ENCODE measurements at places on chromosomes 7 and 10.

GRCh38 chr10:79115302-79115701 lies 46.5 kb downstream of the ZMIZ1 start:
- DNase-seq = no peak

GRCh38 chr7:151890355-151891004 lies 13.6 kb upstream of the PRKAG2 start:
- DNase-seq = peak; percentile 60

DNA sequence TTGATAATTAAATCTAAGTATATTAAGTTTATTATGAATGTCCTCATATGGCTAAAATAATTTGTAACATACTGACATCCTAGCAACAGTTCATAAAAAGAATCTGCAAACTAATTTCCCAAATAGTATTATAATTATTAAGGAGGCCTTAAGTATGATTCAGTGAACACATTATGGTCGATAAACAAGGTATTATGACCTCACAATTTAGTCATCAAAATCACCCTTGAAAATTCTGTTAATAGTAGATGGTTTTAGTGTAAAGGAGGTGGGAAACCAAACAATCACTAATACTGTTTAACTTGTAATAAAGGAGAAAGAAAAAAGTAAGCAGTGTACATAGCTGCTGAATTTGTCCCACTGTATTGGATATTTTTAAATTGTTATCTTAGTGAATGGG lies 2.1 kb downstream of the ETV1 start:
- no peak for DNase-seq

DNA sequence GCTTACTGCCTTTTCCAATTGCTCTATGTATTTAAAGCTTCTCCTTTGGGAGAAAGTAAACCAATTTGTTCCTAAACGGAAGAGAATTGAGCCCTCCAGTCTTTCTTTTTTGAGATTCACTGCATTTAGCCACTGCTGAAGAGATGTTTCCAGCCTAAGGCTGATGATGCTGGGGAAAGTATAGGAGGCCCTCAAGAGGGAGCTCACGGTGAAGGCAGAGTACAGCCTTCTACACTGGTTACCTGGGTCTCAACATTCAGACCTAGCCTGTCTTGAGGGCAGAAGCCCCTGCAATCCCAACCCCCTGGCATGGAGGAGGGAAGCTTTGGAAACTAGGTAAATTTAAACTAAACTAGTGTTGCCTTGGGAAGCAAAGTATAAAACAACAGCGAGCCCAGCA lies 316.7 kb upstream of the TPK1 start:
- DNase-seq = no peak

DNA sequence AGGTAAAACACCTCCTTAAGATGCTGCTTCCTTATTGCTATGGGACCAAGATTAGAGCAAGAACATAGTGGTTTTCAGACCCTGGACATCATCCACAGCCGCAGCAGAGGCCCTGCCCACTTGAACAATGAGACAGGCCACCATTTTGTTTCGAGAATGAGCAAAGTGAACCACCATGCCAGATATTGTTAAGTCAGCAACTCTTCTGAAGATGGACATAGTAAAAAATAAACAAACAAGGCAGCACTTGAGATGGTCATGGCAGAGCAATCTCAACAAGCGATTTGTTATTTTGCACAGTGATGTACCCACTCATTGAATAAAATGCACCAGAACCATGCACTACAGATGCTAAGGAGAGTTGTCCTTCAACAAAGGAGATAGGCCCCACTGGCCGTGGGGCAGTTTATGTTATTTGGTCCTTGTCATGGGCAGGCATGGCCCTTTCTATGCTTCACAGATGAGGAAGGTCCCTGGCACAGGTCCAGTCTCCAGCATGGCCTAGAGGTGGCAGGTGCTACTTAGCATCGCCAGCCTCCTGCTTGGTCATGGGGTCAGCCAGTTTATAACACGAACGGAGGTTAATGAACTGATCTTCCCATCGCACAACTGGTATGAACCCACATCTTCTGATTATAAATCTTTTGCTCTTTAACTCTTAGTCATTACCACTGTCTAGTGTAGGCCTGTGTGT lies 44.1 kb downstream of the IKZF1 start:
- DNase-seq = peak; percentile 12

GRCh38 chr7:80097756-80098155 lies 36.9 kb upstream of the GNAI1 start:
- no peak for DNase-seq

GRCh38 chr7:1452205-1452604 lies 7.1 kb downstream of the MICALL2 start:
- no peak for DNase-seq

- no peak for DNase-seq
These were observed 38.9 kb downstream of the DNAJB12 start for GRCh38 chr10:72315611-72316385.

- DNase-seq = peak; percentile 87
These were observed at the start of gene MAGI2 for GRCh38 chr7:79453558-79454360. Gene MAGI2 (minus strand): TSS chr7:79453667. CDS start chr7:79453320, 347 bp downstream.

GRCh38 chr10:48509974-48510692 lies 94.7 kb downstream of the ARHGAP22 start:
- peak; percentile 81 for DNase-seq

- peak; percentile 21 for DNase-seq
These were observed 262.4 kb downstream of the GRID1 start for GRCh38 chr10:86104156-86104555.

- DNase-seq = no peak
These were observed 24.3 kb downstream of the DENND2A start for GRCh38 chr7:140616328-140616727.

- no peak for DNase-seq
These were observed 209.1 kb downstream of the PHF14 start for GRCh38 chr7:11182736-11183135.

DNA sequence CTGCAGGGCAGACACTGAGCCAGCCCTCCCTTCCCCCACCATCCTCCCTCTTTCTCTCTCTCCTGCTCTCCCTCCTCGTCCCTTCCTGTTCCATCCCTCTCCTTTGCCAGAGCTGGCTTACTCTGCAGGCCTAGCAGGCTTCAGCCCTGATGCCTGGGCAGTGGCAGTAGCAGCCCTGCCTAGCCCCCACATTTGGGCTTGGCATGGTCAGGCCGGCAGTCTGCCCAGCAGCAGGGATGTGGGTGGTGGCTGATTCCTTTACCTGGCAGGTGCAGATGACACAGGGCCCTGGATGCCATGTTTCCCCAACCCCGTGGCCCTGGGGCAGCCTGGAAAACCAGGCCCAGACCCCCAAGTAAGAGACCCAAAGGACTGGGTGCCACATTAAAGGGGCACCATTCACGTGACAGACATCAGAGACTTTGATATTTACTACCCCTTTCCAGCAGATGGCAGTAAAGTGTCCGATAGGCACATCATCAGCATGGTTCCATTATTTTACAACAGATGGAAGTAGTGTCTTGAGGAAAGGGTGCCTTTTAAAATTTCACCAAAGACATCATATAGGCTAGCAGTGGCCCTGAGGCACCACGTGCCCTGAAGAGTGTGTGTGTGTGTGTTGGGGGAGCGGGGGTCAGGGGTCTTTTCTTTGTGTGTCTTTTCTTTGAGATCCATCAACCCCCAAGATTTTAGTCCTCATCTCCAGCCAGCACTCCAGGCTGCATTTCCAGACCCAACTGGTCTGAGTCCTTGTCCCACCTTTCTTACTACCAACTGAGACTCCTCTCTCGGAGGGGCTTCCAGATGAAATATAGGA lies 5.9 kb downstream of the KCP start:
- DNase-seq = peak; percentile 60

DNA sequence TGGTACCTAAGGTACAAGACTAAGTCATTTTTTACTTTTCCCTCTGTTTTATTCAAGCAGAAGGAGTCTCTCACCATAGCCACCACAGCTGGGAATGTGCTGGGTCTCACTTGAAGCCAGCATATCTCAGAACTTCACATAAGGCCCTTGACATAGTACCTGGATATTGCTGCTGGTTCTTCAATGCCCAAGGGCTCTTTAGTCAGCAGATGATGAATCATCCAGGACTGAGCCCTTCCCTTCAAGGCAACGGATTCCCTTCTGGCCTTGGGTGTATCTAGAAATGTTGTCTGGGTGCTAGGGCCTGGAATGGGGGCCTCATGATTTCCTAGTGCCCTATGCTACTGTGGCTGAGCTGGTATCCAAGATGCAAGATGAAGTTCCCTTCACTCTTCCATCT lies 93.9 kb downstream of the ADCYAP1R1 start:
- DNase-seq = no peak

GRCh38 chr7:12303495-12303894 lies 92.4 kb downstream of the TMEM106B start:
- DNase-seq = no peak

GRCh38 chr7:139699640-139700504 lies 77.9 kb downstream of the HIPK2 start:
- DNase-seq = peak; percentile 82

GRCh38 chr10:130804281-130804680 lies 507.2 kb downstream of the TCERG1L start:
- DNase-seq = peak; percentile 3

Data from endodermal cell (in vitro differentiated cells).